Brain microvascular endothelial cell (primary cell): ENCODE measurements at places on chromosomes 2 and 18.

GRCh38 chr2:202079310-202079709 lies 6.3 kb downstream of the KIAA2012 start:
- no peak for DNase-seq

GRCh38 chr2:19806591-19806990 lies 95.2 kb downstream of the TTC32 start:
- DNase-seq = no peak

- DNase-seq = no peak
Measured at GRCh38 chr18:45590036-45590886, 25.0 kb upstream of the SLC14A2 start.

DNA sequence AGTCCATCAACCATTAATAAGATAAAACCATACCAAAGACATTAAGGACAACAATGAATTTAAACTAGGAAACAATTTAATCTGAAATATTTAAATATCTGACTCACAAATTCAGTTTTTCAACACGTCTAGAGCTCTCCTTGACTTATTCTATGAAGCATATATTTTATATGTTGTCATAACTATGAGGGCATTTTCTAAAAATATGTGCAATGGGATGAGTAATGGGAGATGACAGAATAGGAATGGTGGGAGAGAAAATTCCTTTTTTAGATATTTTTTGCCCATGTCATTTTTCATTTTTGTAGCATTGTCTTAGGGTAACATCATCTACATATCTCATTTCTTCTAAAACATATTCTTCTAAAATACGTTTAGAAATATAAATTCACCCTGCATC lies 79.2 kb upstream of the CDH2 start:
- DNase-seq = no peak

GRCh38 chr2:159891917-159892730 lies 94.1 kb upstream of the CD302 start:
- DNase-seq = peak; percentile 67

DNA sequence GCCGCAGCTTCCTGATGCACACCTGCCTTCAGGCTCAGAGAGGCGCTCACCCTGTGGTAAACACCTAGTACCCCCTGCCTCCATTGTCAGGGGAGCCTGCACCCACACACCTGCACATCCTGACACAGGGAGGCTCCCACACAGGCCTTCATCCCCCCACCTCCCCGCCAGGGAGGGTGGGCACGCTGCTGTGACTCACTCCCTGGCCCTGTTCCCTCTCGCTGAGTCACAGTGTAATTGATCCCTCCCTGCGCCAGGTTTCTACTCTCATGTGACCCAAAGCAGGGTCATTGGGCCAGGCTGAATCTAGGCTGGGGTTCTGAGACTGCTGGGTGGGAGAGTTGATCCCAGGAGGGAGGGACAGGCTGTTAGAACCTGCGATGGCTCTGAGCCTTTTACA lies 8.5 kb upstream of the CELF4 start:
- DNase-seq = no peak

- no peak for DNase-seq
Measured at GRCh38 chr2:128235581-128235980, 83.1 kb downstream of the HS6ST1 start.

GRCh38 chr2:19576411-19576810 lies 218.0 kb upstream of the OSR1 start:
- no peak for DNase-seq

DNA sequence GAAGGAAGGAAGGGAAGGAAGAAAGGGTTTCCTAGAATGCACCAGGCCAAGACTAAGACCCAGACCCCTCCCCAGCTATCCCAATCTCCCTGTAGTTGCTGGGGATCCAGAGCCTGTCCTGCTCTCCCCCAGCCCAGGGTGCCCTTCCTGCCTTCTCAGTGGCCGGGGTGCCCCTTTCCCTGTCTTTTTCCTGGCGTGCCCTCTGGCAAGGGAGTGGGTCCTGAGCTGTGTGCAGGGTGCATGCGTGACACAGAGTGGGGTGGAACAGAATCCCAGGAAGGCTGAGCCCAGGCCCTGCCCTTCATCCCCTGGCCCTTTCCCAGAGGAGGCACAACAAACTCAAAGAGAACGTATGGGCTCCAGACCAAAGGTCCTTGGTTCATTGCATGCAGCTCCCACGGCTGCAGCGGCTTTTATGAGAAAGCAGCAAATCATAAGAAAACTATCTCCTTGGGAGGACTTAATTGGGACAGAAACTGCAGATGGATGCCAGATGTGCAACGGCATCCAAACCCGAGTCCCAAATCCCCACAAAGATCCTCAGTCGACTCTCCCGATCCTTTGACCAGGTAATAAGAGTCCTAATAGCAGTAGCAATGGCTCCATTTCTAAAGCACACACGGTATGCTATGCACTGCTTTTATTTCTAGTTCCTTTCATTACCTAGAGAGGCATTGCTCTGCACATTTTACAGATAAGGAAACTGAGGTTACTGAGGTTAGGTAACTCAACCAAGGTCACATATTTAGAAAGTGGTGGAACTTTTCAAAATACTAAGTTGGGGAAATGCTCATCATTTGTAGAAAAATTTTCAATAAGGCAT lies 12.7 kb upstream of the ARID5A start:
- no peak for DNase-seq

DNA sequence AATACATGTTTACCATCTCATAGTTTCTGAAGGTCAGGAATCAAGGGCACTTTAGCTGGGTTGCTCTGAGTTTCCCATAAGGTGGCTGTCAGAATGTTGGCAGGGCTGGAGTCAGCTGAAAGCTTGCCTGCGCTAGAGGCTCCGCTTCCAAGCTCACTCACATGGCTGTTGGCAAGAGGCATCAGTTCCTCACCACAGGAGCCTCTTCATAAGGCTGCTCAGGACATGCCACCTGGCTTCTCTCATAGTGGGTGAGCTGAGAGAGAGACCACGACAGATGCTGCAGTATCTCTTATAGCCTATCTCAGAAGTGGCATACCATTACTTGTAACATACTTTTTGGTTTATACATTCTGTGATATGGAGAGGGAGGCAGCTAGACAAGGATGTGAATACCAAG lies 7.2 kb downstream of the HADHB start:
- DNase-seq = no peak

DNA sequence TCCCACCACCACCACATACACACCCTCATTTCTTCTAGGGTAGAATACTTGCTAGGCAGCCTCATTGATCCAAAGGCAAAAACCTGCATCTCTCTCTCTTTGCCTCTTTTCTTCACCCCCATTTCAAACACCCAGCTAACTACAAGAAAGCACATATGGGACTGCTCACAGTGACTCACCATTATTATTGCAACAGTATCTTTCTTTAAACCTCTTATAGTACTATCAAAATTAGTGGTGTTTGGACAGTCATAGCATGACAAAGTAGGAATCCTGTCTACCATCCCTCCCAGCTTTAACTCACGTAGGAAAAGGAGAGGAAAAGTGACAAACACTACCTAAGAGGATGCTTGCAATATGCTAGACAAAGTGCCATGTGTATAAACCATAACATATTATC lies 422.5 kb upstream of the CRIM1 start:
- no peak for DNase-seq

DNA sequence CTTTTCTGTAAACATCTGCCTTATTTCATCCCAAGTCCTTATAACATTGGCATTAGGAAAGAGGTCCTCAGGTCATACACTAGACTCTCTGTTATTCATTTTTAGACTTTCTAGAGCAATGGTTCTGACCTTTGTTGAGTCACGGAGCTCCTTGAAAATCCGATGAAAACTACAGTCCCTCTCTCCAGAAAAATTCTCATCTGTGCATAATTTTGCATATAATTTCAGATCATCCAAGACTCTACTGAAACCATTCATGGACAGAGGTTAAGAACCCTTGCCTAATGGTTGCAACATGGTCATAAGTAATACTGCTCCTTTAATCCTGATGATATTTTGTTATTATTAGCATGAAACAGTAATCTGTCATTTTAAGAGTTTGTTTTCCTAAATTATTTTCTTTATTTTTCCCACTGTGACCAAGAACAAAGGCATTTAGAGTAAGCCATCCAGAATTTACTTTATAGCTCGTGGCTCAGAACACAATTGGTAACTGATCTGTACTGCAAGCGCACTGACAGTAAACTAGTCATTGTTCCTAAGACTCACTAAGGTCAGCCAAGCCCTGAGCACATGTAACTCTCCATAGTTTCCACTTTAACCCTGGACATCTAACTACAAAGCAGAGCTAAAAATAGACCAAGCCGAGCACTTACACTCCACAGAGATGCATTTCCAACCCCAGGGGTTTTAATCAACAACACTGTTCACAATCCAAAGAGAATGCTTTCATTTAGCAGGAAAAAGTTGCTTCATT lies 8.4 kb downstream of the MYOM1 start:
- peak; percentile 9 for DNase-seq

- DNase-seq = no peak
Measured at GRCh38 chr2:9354318-9354717, 69.0 kb downstream of the ITGB1BP1 start.

GRCh38 chr2:7031547-7032245 lies 114.5 kb downstream of the RNF144A start:
- DNase-seq = peak; percentile 24

DNA sequence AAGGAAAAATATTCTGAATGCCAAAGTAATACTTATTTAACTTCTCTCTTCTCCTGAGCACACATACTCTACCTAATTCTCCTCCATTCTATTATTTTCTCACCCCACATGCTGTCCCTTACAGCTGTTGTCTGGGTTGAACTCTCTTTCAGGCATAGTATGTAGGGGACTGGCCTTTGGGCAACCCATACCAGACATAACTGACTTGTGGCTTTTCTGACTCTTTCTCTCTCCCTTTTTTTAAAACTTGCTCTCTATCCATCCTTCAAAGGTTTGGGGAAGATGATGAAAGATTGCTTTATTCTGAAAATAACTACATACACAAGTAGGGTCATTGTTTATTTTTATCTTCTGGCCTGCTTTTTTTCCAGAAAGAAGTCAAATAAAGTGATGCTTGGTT lies 69.9 kb upstream of the NOSTRIN start:
- no peak for DNase-seq
